ENCODE measurements at places on chromosomes 2 and 18.

DNA sequence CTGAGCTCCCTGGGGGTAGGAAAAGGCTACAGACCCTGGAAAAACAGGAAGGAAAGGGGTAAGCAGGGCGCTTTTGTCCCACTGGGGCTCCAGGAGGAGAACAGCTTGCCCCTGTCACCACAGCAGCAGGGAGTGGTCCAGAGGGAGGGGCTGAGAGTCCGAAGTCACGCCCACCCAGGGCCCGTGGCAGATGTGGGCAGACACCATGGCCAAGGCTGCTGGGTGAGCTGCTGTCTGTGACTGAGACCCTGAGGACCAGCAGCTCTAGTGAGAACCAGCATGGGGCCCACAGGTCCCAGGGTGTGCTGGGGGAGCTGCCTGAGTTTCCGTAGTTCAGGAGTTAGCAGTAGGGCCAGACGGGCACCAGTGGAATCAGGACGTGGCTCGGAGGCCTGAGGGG lies 162.0 kb downstream of the SPP2 start:
- no peak for DNase-seq

DNA sequence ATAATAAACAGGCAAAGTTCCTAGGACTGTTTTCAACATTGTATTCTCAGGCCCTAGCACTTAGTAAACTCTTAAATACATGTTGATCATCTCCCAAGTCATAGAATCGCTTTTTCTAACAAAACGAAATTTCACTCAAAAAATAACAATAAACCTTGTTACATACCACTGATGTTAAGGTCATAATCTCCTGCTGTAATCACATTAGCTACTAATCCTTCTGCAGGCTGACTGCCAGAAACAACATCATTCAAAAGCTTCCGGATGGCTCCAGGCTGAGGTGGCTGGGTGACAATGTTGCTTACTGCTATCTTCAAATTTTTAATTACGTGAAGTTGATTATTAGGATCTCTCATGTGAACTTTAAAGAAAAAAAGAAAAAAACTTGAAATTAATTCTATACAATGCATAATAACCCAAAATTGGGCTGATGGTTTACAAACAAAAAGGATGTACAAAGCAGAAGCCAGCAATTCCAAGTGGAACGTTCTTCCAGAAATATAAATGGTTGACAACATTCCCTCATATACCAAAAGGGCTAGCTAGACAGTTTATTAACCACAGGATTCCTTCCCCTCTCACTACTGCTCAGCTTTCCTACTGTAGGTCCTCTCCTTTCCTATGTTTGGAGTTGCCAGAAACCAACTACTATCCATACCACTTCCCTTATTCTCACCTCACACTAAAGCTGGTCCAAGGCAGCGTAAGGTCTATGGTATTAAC lies 11.6 kb downstream of the TRAPPC8 start:
- no peak for DNase-seq

DNA sequence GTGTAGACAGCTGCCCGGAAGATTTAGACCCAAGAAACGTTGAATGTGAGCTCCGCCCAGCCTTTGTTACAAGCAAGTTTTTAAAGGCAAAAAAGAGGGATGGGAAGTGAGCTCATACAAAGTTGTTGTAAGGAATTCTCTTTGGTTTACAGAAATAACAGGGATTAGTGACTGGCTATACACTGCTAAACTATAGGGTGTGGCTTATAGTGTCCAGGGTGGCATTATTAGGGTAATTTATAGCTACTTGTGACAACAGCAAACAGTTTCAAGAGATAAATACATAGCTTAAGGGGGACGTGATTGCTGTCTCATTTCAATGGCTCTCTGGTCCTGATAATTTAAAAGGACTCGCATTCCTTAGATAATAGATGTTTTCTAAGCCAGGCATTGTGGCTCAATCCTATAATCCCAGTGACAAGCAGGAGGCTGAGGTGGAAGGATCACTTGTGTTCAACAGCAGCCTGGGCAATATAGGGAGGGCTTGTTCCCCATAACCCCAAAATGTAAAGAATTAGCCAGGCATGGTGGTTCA lies 66.5 kb upstream of the TGIF1 start:
- no peak for DNase-seq

- no peak for DNase-seq
These were observed 27.5 kb upstream of the CHRNA1 start for GRCh38 chr2:174791746-174792280.

- DNase-seq, result no peak
These were observed 44.8 kb downstream of the MARCHF4 start for GRCh38 chr2:216327447-216327935.
